ENCODE measurements at places on chromosomes 4 and X.

- no peak for DNase-seq
These were observed 95.5 kb downstream of the NSUN7 start for GRCh38 chr4:40845154-40845835.

GRCh38 chr4:149997881-149998421, 80.3 kb upstream of the DCLK2 start:
- no peak for DNase-seq

DNA sequence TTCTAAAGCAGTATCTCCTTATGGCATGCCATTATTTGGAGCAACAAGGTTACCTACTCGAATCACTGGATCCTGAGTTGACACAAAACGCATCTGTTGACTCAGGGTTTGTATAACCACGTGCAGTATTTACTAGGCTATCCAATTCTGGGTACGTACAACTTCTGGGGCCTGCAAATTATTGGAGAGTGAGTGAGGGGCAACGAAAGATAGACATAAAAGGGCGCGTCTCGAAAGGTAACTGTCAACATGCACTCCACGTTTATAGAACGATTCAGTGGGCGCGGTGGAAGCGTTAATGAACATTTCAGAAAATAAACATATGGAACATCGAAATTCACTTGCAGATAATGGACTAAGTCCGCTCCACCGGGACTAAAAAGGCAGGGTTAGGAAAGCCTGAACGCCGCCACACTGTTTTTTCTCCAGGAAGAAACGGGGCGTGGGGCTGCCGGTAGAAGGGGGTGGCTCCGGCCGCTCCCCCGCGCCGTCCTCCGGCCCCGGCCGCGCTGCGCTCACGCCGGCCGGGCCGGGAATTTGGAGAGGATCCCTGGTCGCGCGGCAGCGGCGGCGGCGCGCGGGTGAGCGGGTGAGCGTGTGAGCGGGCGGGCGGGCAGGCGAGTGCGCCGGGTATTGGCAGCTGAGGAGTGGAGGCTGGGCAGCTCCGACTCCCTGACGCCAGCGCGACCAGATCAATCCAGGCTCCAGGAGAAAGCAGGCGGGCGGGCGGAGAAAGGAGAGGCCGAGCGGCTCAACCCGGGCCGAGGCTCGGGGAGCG, at the start of gene SMAD1:
TSS of gene SMAD1 (plus strand) at position 690 of the 778 bp plus-strand sequence. CDS start 32,761 bp downstream, outside the sequence.
- peak; percentile 63 for DNase-seq

DNA sequence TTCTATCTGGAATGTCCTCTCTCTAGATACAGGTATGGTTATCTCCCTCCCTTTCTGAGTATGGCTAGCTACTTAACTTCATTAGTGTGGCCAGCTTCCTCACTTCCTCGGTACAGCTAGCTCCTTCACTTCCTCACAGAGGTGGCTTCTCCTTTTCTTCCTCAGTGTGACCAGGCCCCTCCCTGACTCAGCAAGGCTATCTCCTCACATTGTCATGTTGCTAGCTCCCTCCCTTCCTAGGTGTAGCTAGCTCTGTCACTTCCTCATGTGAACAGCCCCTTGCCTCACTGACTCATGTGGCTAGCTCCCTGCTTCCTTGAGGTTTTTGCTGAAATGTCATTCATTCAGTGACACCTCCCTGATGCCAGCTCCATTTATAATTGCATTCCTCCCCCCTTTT, 67.3 kb upstream of the DDIT4L start:
- DNase-seq, result no peak

GRCh38 chr4:60134099-60134498, 1066.0 kb upstream of the ADGRL3 start:
- DNase-seq, result no peak

DNA sequence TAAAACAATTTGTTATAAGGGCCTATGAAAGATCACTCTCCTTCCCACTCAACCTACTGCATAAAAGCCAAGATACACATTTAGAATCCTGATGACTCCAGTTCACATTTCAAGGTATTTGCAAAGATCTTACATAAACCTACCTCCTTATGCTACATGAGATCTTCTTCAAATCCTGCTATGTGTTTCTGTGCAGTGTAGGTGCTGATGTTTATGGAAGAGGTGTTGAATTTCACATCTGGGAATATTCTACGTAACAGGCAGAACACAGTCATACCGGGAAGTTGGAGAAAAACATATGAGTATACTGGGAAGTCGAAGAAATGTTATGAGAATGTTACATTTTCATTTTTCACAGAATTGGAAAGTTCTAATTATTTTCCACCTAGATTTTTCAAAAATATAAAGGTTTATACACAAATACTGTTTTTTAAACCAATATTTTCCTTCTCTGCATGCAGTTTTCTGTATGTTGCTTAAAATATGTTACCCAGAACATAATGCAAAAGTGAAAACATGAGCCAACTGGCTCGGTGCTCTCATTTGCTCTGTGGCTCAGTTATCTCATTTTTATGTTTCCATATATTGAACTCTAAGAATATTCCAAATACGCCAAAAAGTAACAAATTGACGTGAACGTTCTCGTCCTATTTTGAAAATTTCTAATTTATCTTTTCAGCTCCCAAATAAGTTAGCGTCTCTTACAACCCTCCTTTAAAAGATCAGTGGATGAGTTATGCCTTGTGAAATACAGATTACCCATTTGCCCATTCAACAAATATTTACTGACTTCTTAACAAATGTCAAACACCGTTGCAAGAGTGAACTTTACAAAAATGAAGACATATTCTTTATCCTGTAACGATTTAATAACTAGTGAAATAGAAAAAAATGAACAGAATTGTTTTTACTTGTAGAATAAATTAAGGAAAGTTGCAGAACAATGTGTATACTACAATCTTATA, 899.3 kb downstream of the STIM2 start:
- DNase-seq, result no peak

GRCh38 chrX:482702-483203, 96.0 kb upstream of the PPP2R3B start:
- DNase-seq, result no peak

DNA sequence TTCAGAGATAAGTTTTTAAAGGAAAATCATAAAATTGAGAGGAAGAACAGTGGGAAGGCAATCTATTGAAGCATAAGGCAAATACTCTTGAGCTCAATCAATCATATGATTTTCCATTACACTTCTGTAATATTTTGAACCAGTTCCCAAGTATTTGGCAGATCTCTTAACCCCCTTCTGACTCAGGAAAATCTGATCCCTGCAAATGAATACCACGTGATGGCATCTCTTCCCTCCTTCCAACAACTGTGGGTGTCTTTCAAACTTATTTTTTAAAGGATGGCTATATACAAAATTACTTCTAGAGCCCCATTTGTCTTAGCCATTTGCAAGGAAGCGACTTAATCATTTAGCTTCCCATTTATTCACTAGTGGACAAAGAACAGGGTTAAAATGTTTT, 41.9 kb downstream of the AMOT start:
- DNase-seq, result no peak

GRCh38 chrX:33333271-33333670, 121.9 kb upstream of the DMD start:
- DNase-seq, result no peak

- DNase-seq, result no peak
These were observed 69.4 kb upstream of the PGM2 start for GRCh38 chr4:37757121-37757520.

GRCh38 chr4:74855879-74856278, 61.6 kb upstream of the BTC start:
- DNase-seq, result no peak

- DNase-seq, result no peak
These were observed 26.9 kb downstream of the NUDT6 start for GRCh38 chr4:122895336-122895995.

- DNase-seq, result no peak
These were observed 2.9 kb upstream of the CCNG2 start for GRCh38 chr4:77154065-77154464.

GRCh38 chr4:176383273-176384077, 63.7 kb downstream of the SPCS3 start:
- no peak for DNase-seq

DNA sequence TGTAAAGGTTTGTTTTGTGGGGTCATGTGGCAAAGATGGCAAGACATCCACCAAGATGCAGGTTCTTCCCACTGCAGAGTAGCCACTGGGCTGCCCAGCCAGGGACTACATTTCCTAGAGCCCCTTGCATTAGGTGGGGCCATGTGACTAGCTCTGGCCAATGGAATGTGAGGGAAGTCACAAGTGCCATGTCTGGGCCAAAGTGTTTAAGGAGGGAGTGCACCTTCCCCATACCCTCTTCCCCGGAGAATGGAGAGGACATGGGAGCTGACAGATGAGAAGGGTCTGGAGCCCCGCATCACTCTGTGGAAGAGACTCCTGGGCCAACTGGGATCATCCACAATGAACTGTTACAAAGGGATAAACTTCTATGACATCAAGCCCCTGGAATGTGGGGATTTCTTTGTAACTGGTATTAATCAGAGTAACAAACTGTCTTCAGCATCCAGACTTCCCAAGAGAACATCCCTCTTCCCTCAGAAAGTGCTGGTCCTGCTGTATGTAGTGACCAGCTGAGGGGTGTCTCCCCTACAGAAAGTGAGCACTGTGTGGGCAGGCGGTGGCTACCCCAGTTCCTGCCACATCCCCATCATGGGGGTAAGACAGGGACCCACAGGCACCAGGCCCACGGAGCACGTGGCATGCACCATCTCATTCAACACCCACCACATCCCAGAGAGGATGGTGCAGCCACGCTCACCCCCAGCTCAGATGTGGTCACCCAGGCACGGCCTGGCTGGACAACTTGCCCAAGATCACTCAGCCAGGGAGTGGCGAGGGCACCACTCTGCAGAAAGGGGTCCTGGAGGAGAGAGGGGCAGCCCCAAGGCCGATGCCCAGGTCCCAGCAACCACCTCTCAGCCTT, 10.9 kb downstream of the PPP2R2C start:
- DNase-seq, result no peak

GRCh38 chr4:156197216-156197615, 243.6 kb upstream of the CTSO start:
- no peak for DNase-seq

DNA sequence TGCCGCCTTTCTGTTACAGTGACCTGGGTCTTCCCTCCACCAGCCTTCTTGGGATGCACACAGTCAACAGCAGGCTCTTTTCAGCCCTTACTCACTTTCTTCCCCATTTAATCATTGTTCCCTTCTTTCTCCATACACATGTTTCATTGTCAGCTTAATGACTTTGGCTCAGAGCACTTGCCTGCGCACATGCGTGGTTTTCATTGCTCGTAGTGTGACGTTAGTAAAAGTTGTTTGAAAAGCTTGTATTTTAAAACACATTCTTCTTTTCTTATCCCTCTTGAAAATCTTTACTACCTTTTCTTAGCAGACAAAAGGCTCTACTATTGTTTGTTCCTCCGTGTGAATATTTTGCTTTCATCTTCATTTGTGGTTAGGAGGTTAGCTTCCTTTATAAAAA, 19.7 kb upstream of the SCOC start:
- no peak for DNase-seq

DNA sequence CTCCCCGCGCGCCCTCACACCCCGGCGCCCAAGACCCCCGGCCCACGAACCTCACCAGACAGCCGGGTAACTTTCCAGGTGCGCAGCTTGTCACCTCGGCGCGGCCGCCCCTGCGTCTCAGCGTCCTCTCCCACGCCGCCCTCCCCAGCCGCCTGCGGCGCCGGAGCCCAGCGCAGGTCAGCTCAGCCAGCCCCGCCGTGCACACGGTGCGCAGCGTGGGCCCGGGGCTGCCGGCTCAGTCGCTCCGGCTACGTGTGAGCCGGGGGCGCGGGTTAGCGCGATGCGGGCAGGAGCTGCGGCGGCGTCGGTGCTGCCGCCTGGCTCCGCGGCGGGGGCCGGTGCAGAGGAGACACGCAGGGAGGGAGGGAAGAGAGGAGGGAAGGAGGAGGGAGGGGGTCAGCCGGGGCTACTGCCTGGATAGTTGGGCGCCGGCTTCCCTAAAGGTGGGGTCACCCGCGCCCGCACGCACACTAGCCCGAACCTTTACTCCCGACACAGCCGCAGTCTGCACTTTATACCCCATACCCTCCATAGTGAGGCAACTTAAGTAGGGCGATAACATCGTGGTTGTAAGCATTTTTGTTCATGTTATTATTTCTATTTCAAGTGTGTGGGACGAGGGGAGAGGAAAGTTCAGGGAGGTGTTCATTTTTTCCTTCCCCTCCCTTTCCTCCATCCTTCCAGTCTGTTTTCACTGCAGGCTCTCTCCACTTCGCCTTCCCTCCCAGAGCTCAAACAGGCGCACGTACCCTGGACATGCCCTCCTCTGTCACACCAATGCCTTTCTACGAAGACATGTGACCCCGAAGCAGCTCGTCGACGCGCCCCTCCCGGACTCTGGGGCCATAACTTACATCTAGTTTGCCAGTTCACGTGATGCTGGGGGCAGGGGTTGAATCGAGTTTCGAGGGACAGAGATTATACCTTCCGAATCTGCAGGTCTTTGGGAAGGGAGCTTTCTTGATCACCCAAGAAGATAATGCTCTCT, at the start of gene PRKG2:
TSS of gene PRKG2 (minus strand) at position 342 of the 988 bp plus-strand sequence. CDS start 10,175 bp downstream, outside the sequence.
- no peak for DNase-seq

- DNase-seq, result no peak
These were observed 10.0 kb downstream of the KLHL2 start for GRCh38 chr4:165217325-165217724.

- no peak for DNase-seq
These were observed 23.9 kb downstream of the SLC39A8 start for GRCh38 chr4:102321260-102321995.

GRCh38 chr4:71094201-71094600, 100.8 kb downstream of the DCK start:
- no peak for DNase-seq

- DNase-seq, result no peak
These were observed 781.4 kb upstream of the INTU start for GRCh38 chr4:126851391-126851790.

DNA sequence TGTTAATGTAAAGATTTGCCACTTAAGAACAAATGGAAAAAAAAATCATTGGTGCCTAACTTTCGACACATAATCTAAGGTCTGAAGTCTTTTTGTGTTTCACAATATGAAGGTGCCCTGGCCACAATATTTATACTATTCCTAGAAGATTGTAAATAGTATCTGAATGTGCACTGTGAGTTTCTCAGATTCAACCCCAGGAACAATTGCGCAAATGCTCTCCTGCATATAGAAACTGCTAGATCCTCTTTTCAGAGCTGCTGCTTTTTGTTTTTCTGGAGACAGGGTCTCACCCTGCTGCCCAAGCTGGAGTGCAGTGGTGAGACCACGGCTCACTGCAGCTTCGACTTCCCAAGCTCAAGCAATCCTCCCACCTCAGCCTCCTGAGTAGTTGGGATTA, 480.1 kb upstream of the FTHL17 start:
- DNase-seq, result no peak

- DNase-seq, result no peak
These were observed 115.7 kb upstream of the TEX13C start for GRCh38 chrX:125203737-125204578.

DNA sequence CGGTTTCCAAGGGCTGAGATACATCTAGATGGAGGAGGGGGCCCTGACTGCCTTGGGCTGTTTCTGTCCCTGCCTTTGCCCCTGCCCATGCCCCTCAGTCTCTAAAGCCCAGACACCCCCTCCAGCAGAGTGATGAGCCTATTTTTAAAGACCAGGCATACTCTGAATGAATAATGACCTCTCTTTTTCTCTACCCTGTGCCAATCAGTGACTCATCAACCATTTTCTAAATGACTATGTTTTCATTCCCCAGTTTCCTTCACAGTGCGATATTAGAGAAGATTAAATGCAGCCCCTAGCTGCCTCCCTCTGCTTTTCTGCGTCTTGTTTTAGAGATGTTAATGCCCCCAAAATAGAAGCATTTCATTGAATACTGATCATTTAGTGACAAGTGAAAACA, 15.5 kb upstream of the NHS start:
- DNase-seq, result no peak

GRCh38 chr4:31237233-31237632, 517.1 kb downstream of the PCDH7 start:
- DNase-seq, result no peak
